Right lobe of liver (tissue), 6 donors: ENCODE measurements at places on chromosomes 16 and 17.

DNA sequence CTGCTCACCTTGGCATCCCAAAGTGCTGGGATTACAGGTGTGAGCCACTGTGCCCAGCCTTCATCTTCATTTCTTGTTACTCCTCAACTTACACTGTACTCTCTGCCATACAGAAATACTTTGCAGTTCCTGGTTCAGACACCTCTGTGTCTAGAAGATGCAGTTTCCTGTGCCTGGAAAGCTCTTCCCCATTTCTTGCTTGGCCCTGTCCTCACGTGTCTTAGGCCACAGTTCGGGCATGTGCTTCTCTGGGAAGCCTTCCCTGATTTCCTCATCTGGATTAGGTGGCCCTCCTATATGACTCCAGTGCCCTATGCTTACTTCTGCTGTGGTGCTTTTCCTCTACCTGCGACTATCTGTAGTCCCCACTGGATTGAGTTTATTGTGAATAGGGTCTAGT lies 26.5 kb upstream of the CDR2 start:
- no peak overlapping the region for H3K4me3 ChIP-seq
- no peaks in the 10 kb centered on the region for H3K4me1 ChIP-seq
- no peaks in the 10 kb centered on the region for H3K27me3 ChIP-seq

DNA sequence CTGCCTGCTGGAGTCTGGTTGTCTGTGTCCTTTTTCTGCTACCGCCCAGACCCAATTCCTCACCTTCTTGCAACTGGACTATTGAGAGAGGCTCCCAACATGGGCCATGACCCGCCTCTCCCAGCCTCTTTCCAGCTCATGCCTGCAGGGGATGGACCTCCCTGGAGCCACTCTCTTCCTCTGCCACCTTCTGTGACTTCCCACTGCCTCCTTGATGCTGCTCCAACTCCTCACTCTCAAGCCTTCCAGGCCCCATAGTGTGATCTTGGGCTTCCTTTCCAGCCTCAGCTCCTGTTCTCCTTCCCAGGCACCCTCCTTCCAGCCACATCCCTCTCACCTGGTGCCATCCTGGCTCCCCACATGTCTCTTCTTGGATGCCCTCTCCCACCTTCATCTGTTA lies 11.1 kb downstream of the ZNF768 start:
- no peaks in the 10 kb centered on the region for H3K4me1 ChIP-seq
- no peaks in the 10 kb centered on the region for H3K27me3 ChIP-seq
- DNase-seq: no peak
- H3K4me3 ChIP-seq: no peak overlapping the region
- H3K27ac ChIP-seq: no peak overlapping the region

DNA sequence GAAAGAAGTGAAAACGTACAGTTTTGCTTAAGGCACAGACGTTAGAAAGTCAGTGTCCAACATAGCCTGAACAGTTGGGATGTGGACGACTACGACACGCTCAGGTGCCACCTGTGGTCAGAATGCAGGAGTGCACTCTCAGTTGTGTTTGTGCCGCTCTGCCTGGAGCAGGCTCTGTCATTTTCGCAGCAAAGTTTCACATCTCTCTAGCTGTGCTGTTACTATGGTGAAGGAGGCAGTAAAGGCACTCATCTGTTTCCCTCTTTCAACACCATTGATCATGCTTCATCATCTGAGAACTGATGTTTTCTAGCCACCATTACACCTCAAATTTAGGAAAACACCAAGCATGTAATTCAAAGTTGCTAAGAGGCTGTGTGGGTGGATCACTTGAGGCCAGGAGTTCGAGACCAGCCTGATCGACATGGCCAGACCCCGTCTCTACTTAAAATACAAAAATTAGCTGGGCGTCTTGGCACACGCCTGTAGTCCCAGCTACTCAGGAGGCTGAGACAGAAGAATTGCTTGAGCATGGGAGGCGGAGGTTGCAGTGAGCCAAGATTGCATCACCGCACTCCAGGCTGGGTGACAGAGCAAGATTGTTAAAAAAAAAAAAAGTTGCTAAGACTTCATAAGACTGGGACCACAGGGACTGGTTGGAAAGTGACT lies 44.9 kb upstream of the DNAJA2 start:
- H3K27me3 ChIP-seq: no peaks in the 10 kb centered on the region
- no peak overlapping the region for H3K4me3 ChIP-seq
- peak; percentile 61 for DNase-seq
- no peaks in the 10 kb centered on the region for H3K4me1 ChIP-seq
- H3K27ac ChIP-seq: no peak overlapping the region

DNA sequence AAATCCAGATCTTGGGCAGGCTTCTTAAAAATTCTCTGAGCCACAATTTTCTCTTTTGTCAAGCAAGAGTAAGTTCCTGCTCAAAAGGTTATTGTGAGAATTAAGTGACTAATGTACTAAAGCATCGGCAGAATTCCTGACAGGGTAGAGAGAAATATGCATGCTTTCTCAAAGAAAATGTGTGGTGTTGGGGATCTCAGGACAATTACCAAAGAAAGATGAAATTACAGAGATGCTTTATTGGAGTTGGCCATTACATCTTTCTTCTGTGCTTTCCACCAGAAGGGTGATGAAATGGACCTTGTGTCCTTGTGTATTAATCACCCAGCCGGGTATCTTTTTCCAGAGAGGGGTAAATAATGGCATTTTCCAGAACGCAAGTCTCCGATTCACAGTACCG lies 1.7 kb upstream of the USP43 start:
- H3K4me1 ChIP-seq: no peaks in the 10 kb centered on the region
- DNase-seq: no peak
- no peaks in the 10 kb centered on the region for H3K27me3 ChIP-seq
- H3K27ac ChIP-seq: peak overlapping the region; percentile 85
- H3K4me3 ChIP-seq: no peak overlapping the region

DNA sequence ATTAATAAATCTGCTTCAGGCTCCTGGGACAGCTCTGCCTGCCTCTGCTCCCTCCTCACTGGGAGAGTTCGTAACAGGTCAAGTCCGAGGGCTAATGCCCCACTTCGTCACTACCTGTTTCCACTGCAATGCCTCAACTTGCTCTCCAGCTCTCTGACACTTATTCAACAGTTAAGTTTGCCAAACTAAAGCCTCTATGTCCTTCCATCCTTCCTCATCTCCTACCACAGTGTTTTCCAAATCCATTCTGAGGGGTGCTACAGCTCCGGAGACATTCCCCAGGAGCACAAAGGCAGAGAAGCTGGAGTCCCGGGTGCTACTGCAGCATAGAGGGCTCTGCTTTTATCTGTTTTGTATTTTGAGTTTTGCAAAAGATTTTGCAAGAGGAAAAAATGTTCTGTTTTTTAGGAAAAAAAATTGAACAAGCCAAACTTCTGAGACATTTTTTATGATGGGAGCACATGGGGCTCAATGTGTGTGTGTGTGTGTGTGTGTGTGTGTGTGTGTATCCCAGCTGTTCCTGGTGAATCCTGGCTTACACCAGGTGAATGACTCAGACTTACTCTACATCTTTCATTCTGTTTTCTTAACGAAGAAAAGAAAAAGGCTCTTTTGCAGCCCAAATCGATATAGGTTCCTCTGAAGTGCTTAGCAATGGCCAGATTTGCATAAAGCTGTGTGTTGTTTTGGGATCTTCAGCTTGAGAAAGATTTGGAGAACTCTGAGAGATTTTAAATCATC lies 46.1 kb upstream of the MYOCD start:
- no peaks in the 10 kb centered on the region for H3K4me1 ChIP-seq
- H3K36me3 ChIP-seq: no peaks in the 10 kb centered on the region
- H3K4me3 ChIP-seq: no peak overlapping the region
- no peak for DNase-seq

- H3K27me3 ChIP-seq: no peaks in the 10 kb centered on the region
- no peaks in the 10 kb centered on the region for H3K36me3 ChIP-seq
- H3K27ac ChIP-seq: peak overlapping the region; percentile 55
- H3K4me3 ChIP-seq: no peak overlapping the region
- DNase-seq: no peak
These were observed 88.5 kb downstream of the SMG6 start for GRCh38 chr17:2214929-2215615.

DNA sequence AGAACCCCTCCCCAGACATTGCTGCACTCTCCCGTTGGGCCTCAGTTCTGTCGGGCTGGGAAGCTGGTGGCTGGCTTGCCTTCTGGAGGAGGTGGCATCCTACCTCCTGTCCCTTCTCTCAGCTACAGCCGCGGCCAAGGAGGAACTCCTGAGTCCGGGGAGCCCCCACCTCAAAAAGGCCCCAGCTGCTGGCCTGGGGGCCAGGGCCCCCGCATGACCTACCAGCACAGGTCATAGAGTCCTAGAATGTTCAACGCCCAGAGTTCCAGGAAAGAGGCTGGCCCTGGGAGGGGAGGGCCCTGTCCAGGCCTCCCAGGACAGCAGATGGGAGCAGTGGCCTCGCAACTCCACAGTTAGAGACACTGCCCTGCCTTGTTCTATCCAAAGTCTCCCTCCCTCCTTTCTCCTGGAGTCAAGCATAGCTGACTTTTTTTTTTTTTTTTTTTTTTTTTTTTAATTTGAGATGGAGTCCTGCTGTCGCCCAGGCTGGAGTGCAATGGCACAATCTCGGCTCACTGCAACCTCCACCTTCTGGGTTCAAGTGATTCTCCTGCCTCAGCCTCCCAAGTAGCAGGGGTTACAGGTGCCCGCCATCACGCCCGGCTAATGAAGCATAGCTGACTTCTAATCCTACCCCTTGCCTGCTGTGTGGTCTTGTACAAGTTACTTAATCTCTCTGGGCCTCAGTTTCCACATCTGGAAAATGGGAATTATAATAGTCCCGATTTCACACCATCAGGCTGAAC lies 7.1 kb downstream of the CARHSP1 start:
- H3K36me3 ChIP-seq: peaks cover 10% of the 10 kb centered on the region
- peak; percentile 83 for DNase-seq
- peak overlapping the region; percentile 52 for H3K4me3 ChIP-seq
- no peaks in the 10 kb centered on the region for H3K27me3 ChIP-seq
- H3K27ac ChIP-seq: peak overlapping the region; percentile 76

- peaks cover 41% of the 10 kb centered on the region for H3K36me3 ChIP-seq
- no peaks in the 10 kb centered on the region for H3K27me3 ChIP-seq
- no peak overlapping the region for H3K27ac ChIP-seq
- DNase-seq: no peak
- no peaks in the 10 kb centered on the region for H3K4me1 ChIP-seq
- H3K4me3 ChIP-seq: no peak overlapping the region
These were observed 59.2 kb downstream of the BANP start for GRCh38 chr16:88010343-88010967.

GRCh38 chr16:23424292-23424958 lies 28.6 kb downstream of the COG7 start:
- DNase-seq: no peak
- H3K4me3 ChIP-seq: no peak overlapping the region
- H3K27ac ChIP-seq: peak overlapping the region; percentile 67
- H3K4me1 ChIP-seq: no peaks in the 10 kb centered on the region
- H3K36me3 ChIP-seq: no peaks in the 10 kb centered on the region

GRCh38 chr17:31085563-31085962 lies 9.2 kb upstream of the NF1 start:
- H3K27me3 ChIP-seq: no peaks in the 10 kb centered on the region
- H3K36me3 ChIP-seq: no peaks in the 10 kb centered on the region
- H3K4me1 ChIP-seq: no peaks in the 10 kb centered on the region

- H3K27ac ChIP-seq: no peak overlapping the region
- no peaks in the 10 kb centered on the region for H3K4me1 ChIP-seq
- no peak for DNase-seq
- no peak overlapping the region for H3K4me3 ChIP-seq
- H3K36me3 ChIP-seq: peaks cover 58% of the 10 kb centered on the region
These were observed 9.4 kb downstream of the SYNGR3 start for GRCh38 chr16:1998852-1999801.

- no peaks in the 10 kb centered on the region for H3K27me3 ChIP-seq
- no peak for DNase-seq
- no peaks in the 10 kb centered on the region for H3K4me1 ChIP-seq
- no peaks in the 10 kb centered on the region for H3K36me3 ChIP-seq
- H3K27ac ChIP-seq: no peak overlapping the region
These were observed 358.2 kb downstream of the KIF2B start for GRCh38 chr17:54180950-54181349.

- no peaks in the 10 kb centered on the region for H3K36me3 ChIP-seq
- no peaks in the 10 kb centered on the region for H3K4me1 ChIP-seq
- H3K27ac ChIP-seq: no peak overlapping the region
- no peaks in the 10 kb centered on the region for H3K27me3 ChIP-seq
- no peak for DNase-seq
- no peak overlapping the region for H3K4me3 ChIP-seq
These were observed 225.7 kb downstream of the C16orf78 start for GRCh38 chr16:49599281-49599680.

GRCh38 chr16:80265624-80266306 lies 275.0 kb upstream of the DYNLRB2 start:
- H3K27me3 ChIP-seq: no peaks in the 10 kb centered on the region
- H3K27ac ChIP-seq: no peak overlapping the region
- H3K36me3 ChIP-seq: no peaks in the 10 kb centered on the region
- no peaks in the 10 kb centered on the region for H3K4me1 ChIP-seq

- H3K4me3 ChIP-seq: no peak overlapping the region
- no peaks in the 10 kb centered on the region for H3K36me3 ChIP-seq
- H3K27ac ChIP-seq: no peak overlapping the region
These were observed 20.5 kb downstream of the FOXL1 start for GRCh38 chr16:86598607-86599565.

GRCh38 chr17:8056232-8056975 lies 17.5 kb downstream of the ALOX15B start:
- no peak overlapping the region for H3K4me3 ChIP-seq
- H3K27me3 ChIP-seq: peaks cover 6% of the 10 kb centered on the region
- H3K36me3 ChIP-seq: no peaks in the 10 kb centered on the region
- peaks cover 38% of the 10 kb centered on the region for H3K4me1 ChIP-seq
- no peak for DNase-seq

GRCh38 chr17:37792787-37793186 lies 47.9 kb upstream of the HNF1B start:
- no peaks in the 10 kb centered on the region for H3K4me1 ChIP-seq
- no peak overlapping the region for H3K27ac ChIP-seq
- no peaks in the 10 kb centered on the region for H3K36me3 ChIP-seq
- DNase-seq: no peak
- H3K4me3 ChIP-seq: no peak overlapping the region

- no peaks in the 10 kb centered on the region for H3K4me1 ChIP-seq
- H3K27ac ChIP-seq: no peak overlapping the region
- no peaks in the 10 kb centered on the region for H3K27me3 ChIP-seq
- no peak for DNase-seq
- no peak overlapping the region for H3K4me3 ChIP-seq
- H3K36me3 ChIP-seq: no peaks in the 10 kb centered on the region
These were observed 74.7 kb upstream of the SDK2 start for GRCh38 chr17:73718912-73719311.

GRCh38 chr16:80274576-80275191 lies 266.1 kb upstream of the DYNLRB2 start:
- no peak overlapping the region for H3K4me3 ChIP-seq
- H3K27me3 ChIP-seq: no peaks in the 10 kb centered on the region
- DNase-seq: no peak
- no peak overlapping the region for H3K27ac ChIP-seq

DNA sequence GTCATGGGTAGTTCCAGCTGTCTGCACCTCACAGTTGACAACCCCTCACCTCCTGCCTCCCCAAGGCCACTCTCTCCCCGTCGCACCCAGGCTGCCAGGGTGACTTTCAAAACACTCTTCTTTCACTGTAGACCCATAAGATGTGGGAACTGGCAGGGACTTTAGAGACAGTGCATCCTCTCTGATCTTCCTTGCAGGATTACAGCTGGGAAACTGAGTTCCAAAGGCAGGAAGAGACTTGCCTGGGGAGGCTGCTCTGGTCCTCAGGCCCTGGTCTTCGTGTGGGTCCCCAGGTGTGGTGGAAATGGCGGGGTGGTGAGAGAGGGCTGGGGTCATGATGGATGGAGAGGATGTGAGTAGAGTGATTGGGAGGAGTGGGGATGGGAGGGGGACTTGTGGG lies 21.9 kb upstream of the NKD1 start:
- no peaks in the 10 kb centered on the region for H3K27me3 ChIP-seq
- no peak for DNase-seq
- H3K4me3 ChIP-seq: no peak overlapping the region
- H3K4me1 ChIP-seq: no peaks in the 10 kb centered on the region
